Hepatic stellate cell (primary cell): ENCODE measurements at places on chromosomes 6 and 20.

DNA sequence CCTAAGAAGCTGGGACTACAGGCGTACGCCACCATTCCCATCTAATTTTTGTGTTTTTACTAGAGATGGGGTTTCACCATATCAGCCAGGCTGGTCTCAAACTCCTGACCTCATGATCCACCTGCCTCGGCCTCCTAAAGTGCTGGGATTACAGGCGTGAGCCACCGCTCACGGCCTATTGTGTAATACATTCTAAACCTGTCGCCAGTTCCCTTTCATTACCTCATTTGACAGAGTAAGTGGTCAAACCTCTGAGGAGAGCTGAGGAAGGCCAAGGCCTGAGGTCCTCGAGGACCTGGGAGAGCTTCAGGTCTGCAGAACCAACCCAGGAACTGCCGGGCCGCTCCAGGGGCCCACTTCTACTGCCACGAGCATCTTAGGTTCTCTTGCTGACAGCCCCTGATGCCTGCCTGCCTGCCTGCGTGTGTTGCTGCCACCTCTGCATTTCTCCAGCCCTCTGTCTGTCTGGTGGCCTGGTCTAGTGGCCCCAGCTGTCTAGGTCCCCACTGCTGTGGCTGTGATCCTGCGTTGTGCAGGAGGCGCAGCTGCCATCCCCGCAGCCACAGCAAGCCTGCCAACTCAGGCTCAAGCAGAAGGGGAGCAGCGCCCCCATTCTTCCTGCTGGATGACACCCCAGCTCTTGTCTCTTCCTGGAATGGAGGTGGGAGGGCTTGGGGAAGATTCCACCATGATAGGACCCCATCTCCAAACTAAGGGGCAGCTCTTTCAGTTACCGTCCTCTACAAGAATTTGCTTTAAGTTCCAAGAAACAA lies 45.3 kb downstream of the PRR18 start:
- DNase-seq = no peak

DNA sequence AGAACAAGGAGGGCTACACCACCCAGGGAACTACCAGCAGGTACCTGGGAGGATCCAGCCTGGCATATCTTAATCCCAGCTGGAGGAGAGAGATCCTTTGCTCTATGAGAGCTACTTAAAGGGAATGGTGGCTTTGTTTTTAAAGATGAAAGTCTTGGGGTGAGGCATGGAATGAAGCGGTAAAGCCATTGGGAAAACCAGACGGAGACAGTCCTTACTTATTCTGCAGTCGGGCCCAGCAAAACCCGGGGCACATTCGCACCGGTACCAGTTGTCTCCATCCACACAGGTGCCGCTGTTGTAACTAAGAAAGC lies 30.3 kb downstream of the JAG1 start:
- DNase-seq = no peak

GRCh38 chr6:144664281-144664680 lies 379.1 kb downstream of the UTRN start:
- DNase-seq = no peak

GRCh38 chr20:6061544-6061943 lies 7.7 kb upstream of the LRRN4 start:
- no peak for DNase-seq

- DNase-seq = no peak
Measured at GRCh38 chr6:143018955-143019354, 41.7 kb upstream of the AIG1 start.

DNA sequence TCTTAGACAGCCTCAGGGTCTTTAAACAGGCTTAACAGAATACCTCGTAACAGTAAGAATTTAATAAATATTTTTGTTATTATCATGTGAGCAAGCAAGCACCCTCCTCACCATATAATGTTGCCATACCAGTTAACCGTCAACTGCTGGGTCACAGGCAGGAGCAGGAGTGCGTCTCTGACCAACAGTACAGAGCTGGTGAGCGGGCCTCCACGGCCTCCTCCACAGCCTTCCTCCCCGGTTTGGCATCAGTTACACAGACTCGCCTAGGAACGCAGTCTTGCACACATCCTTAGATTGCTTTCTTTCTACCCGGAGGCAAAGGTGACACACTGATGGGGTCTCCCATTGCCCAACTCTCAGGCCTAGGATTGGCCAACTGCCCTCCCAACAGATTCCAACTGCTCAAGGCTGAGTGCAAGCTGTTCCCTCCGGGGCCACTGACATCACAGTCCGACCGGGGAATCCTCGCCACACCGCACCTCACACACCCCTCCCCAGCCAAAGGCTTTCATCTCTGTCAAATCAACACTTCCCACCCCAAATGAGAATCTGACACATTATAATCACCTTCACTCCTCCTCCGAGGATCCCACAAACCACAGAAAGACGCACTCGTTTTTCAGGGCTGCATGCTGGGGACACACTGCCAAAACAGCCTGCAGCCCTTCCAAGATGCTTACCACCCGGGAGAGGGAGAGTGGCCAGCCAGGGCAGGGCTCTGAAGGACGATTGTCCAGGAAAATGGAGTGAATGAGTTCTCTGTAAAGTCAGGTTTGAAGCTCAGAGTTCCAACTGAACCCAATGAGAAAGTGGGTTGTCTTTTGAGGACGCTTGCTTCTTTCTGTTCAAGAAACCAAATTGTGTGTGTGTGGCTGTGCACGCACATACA lies 63.2 kb downstream of the PDE10A start:
- no peak for DNase-seq

DNA sequence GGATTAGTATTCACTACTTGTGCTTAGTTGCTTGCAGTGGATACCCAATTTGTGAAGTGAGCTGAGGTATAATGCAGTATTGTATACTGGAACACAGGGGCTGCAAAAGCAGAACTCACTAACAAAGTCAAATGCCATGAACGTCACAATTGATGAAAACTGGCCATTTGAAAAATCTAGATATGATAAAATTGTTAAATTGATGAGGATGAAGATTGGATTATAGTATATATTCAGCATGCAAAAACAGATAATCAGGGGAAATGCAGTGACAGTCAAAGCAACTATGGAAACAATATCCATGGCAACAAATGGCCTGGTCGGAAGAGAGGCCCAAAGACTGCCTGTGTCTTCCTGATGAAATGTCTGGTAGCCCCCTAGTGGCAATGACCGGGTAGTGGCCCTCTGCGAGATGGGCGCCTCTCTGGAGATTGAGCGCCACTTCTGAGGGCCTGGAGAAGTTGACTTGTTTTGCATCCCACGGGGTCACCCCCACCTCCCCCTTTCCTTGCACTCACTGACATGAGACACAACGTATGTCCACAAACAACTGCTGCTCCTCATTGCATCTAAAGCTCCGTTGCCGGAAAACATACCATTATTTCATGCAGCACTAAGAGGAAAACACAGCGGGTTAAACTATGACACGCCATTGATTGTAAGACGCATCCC lies 43.6 kb downstream of the C6orf15 start:
- DNase-seq = peak; percentile 77

GRCh38 chr6:7249946-7250643 lies 62.9 kb downstream of the SSR1 start:
- no peak for DNase-seq
